ENCODE measurements at places on chromosomes 3 and 15.

DNA sequence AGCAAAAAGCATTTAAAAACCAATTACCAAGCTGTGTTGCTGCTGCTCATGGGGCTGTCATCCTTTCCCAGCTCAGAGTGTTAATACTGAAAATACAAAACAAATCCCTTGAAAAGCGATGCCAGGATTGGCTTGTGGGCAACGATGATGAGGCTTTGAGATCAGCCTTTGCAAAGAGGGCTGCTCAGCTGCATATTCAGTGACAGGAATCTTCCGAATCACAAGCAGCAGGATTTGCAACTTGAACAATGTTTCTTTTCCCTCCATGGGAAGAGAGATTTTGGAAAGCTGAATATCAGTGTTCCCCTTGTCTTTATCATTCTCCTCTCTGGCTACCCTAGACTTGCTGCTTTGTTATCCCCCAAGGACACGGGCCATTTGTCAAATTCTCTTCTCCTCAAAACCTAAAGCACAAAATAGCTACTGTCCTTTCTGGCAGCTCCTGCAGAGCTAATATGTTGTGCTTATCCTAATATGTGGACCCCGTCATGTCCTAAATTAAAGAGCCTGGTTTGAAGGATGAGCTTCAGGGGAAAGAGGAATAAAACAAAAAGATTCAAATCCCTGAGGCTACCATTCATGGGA lies 375.8 kb downstream of the GAP43 start:
- no peak for DNase-seq

GRCh38 chr15:48754011-48754410 lies 56.9 kb downstream of the CEP152 start:
- DNase-seq, result no peak

DNA sequence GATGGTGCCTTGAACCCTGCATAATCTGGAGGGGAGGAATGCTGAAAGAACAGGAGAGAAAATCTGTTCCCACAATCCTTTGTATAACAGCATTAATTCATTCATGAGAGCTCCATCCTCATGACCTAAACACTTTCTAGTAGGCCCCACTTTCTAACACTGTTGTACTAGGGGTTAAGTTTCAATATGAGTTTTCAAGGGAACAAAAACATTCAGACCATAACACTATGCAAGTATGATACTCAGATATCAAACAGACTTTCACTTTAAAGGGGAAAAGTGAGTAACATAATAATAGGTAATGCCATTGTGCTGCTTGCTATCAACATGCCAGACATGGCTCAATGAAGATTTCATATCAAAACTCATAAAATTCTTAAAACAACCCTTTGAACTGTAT lies 32.4 kb upstream of the PLSCR2 start:
- DNase-seq, result no peak

- no peak for DNase-seq
These were observed 81.2 kb downstream of the EFL1 start for GRCh38 chr15:82181371-82181770.

- no peak for DNase-seq
These were observed 34.1 kb upstream of the KLF13 start for GRCh38 chr15:31292391-31293015.

DNA sequence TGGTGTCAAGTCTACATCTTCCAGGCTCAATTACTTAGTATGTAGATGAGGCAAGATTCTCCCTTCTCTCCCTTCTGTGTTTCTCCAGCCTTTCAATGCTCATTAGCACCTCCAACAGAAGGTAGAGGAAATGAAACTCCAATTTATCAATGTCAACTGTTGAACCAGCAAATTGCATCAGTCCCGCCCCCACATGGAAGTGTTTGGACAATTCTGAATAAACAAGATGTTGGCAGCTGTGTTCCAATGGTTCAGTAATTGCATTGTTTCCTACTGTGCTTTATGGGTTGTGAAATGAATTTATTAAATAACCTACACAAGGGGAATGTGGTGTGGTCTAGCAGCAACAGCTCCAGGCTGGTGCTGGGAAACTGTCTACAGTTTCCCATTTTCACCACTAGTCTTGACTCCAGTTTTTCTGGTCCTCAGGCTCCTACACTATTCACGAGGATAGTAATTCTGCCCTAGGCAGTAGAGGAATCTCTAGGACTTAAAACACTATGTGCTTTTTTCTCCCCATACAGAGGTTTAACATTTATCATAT lies 91.9 kb downstream of the MB21D2 start:
- no peak for DNase-seq

- no peak for DNase-seq
These were observed 576 bp upstream of the RPAP1 start for GRCh38 chr15:41544650-41545015.

DNA sequence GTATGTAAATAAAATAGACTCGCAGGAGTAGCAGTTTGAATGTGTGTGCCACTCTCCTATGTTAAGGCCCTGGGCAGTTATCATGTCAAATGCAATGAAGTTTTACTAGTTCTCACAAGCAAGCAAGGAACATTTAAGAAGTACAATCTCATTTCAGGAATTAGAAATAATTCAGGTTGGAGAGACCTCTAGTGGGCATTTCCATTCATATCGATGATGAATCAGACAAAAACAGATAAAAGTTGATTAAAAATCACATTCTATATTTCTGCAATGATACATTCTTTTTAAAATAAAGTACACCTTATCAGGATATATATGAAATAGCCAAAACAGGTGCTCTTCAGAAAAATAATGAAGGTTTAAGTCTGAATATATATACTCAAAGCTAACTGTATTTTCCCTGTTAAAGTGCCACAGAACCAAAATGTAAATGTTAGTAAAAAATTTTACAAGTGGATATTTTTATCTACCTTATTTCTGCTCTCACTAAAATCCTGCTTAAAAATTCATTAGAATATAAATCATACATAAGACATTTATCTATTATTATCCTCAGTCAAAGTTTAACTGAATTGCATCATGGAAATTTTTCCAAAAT lies 492.4 kb upstream of the FRG2C start:
- no peak for DNase-seq
